ENCODE measurements at places on chromosomes 5 and 9.
A peak's percentile ranks its signal among the peaks of the same experiment; 100 is the strongest.

DNA sequence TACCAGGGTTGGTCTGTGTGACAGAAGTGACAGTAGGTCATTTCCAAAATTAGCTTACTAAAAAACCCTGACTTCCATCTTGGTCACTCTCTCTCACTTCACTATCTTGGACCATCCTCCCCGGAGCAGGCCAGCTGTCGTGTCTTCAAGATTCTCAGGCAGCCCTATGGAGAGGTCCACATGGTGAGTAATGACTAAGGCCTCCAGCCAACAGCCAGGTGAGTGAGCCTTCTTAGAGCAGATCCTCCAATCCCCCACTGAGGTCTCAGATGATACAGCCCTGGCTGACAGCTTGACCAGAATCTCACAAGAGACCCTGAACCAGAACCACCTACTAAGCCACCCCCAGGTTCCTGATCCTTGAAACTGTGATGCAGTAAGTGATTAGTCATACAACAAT lies 92.0 kb downstream of the DCP2 start:
- no peak for DNase-seq

- no peak for DNase-seq
Observed at GRCh38 chr5:143558048-143558447, 154.6 kb upstream of the NR3C1 start.

DNA sequence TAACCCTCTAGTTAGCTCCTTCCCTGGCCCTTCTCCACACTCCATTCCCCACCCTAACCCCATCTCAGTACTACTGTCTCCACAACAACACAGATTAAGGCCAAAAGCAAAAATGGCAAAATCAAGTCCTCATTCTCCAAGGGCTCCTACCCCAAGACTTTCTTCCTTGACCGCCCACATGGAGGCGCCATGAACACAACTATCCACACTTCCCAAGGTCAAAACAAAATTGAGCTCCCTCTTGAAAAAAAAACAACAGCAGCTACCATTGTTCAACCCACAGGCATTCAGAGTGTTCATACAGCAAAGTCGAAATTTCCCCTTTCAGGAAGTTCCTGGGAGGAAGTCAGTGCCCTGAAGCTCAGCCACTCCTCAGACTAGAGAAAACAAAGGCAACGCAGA lies 54.4 kb downstream of the GNAQ start:
- peak; percentile 67 for DNase-seq

- no peak for DNase-seq
Observed at GRCh38 chr5:63822614-63823013, 139.6 kb downstream of the HTR1A start.

- DNase-seq: no peak
Observed at GRCh38 chr5:159424123-159424522, 93.8 kb upstream of the IL12B start.

- no peak for DNase-seq
Observed at GRCh38 chr5:133933670-133934295, 34.6 kb downstream of the C5orf15 start.

GRCh38 chr9:129875181-129875611 lies 39.9 kb downstream of the USP20 start:
- DNase-seq: no peak

DNA sequence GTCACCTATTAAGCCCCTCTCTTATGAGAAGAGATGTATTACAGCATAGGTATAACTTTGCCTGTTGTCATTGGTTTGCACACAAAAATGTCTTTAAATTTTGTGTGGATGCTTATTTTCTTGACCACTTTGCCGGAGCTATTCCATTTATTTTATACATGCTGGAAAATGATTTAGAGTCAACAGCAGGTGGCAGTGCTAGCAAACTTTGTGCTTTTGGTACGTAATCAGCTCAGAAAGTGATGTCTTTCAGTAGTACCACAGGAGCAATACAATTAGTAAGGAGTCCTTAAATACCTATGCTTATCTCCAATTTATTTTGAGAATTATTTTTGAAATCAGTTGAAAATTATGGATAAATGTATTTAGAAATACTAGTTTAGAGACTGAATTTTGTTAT lies 19.8 kb upstream of the NUDT12 start:
- DNase-seq: no peak

GRCh38 chr9:113309204-113309813 lies 6.1 kb upstream of the RNF183 start:
- peak; percentile 13 for DNase-seq

DNA sequence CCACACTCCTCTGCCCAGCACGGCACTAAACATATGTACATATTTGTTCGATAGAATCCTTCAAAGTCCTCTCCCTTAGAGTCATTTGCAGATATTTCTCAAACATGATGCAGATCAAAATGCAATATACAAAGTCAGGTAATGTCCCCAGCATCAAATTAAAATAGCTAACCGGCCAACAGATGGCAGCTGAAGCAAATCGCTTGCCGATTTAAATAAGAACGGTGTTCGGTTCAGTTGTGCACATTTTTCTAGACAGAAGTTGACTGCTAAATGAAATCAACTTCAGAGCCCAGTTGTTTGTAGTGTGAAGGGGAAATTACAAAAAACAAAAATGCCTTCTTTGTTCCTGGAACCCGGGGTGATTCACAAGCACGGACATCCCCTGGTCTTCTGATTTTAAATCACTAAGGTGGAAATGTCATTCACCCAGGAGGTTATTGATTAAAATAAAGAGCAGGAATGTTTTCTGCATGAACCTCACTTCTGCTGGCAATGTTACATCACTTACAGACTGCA lies 219.2 kb downstream of the EBF1 start:
- no peak for DNase-seq

GRCh38 chr9:6413365-6414246 lies 607 bp downstream of the UHRF2 start:
- no peak for DNase-seq

DNA sequence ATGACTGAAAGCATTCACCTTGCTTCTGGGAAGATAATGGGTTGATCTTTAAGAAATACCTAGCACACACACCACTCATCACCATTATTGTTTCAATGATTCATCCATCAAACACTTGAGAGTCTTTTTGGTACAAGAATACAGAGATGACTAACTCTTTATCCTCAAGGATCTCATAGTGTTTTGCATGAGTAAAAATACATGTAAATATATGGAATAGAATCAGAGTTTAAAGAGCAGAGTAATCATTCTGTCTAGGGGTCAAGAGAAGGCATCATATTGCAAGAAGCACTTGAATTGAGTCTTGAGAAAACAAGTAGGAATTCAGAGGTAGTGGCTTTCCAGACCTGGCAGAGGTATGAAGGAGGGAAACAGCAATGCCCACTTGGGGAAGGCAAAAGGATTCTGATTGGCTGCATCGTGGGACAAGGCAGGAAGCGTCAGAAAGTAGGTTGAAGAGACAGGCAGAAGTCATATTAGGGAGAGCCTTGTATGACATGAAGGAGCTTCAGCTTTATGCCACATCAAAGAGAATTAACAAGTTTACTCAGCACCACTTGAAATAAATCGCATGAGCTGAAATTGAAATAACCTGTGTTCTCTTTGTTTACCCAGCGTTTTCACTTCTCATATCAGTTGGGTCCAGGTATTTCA lies 542.5 kb downstream of the TLE1 start:
- no peak for DNase-seq

DNA sequence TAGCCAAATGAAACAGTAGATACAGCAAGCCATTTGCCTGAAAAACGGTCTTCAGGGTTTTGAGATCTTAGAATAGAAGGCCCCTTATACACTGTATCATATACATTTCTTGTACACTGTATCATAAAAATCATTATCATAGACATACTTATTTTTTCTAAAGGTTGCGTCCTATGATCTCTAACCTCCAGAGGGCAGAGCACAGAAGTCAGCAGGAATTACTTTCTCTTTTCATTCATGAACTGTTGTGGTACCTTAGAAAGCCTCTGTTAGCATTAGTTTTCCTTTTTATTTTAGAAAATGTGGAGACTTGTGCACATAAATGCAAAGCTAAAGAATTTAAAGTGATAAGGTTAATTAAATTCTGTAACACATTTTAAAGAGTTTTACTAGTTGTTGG lies 115.4 kb downstream of the OXCT1 start:
- no peak for DNase-seq

- no peak for DNase-seq
Observed at GRCh38 chr5:38426986-38427950, 129.2 kb downstream of the LIFR start.

GRCh38 chr9:86356871-86357866 lies 3.0 kb upstream of the TUT7 start:
- no peak for DNase-seq

DNA sequence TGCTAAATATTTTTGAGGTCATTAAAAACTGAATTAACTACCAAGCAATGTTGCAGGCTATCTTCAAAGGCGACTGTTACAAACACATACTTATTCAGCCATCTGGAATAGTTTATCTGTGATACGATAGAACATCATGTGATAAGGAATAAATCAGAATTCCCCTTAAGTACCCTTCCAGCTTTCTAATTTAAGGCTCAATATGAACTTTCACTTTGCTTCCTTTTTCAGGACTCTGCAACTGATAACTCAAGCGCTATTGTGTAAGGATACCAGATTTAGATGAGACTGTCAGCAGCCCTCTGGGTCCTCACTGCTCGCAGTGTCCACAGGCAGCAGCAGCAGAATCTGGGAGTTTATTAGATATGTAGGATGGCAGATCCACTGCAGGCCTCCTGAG lies 416.3 kb downstream of the SPATA31D1 start:
- no peak for DNase-seq

GRCh38 chr5:20033881-20034280 lies 45.9 kb upstream of the CDH18 start:
- no peak for DNase-seq

- DNase-seq: no peak
Observed at GRCh38 chr5:50415912-50416311, 25.2 kb downstream of the EMB start.

DNA sequence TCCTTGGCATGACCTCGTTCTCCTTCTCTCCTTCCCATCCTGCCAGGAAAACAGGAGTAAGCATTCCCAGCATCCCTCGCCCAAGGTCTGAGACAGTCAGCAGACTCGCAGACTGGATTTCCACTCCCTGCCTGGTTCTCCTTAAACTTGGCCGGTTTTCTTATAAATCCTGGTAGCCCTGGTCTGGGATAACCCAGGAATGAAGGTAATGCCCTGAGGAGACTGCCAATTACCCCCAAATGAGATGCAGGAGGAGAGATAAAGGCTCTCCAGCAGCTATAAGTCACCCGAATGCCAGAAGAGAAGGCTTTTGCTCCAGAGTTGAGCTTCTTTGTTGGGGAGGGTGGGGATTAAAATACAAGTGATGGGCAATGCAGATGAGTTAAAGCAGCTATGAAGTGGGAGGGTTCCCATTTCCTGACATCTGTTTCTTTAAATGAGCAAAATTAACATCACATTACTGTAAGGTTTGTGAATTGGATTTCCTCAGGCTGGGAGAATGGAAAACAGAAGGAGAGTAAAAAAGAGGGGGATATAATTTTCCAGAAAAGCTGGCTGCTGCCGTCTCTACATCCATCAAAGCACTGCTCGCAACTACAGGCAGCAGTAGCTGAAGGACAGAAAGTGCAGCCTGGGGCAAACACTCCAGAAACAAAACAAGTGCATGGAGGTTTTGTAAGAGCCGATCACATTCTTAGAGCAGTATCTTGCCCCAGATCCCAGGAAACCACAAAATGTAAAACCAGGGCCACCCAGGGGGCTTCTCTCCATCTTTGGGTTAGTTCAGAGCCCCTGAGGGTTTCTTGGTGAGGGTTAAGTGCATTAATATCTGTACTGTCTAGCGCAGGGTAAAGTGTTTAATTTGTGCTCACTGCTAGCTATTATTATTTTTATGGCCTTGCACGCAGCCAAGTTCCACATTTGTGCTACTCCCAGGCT lies 177.6 kb upstream of the PANK3 start:
- no peak for DNase-seq

- DNase-seq: no peak
Observed at GRCh38 chr5:53291528-53291927, 182.0 kb upstream of the MOCS2 start.

DNA sequence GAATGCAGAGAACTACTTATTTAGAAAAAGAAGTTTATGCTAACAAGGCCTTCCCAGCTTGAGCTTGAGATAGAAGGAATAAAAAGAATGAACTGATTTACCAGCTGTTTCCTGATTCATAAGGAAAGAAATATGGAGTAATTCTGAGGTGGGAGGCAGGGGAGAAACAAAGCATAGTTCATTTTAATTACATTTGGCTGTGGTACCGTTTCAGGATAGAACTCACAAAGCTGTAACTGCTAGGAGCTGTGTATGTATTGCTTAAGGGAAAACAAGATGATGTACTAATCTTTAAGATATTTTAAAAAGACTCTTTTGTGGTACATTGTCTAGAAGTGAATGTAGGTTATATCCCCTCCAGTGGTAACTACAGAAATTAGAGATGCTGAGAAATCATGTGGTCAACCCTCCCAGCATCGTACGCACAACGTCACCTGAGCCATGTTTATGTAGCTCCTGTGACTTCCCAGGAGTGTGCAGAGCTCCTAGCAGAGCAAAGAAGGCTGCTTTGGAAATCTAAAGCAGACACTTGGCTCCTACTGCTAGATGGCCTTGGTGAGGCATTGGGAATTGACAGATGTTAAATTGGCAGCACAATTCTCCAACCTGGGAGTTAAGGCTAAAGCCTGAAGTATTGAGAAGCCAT lies 208.3 kb upstream of the VLDLR start:
- DNase-seq: no peak

DNA sequence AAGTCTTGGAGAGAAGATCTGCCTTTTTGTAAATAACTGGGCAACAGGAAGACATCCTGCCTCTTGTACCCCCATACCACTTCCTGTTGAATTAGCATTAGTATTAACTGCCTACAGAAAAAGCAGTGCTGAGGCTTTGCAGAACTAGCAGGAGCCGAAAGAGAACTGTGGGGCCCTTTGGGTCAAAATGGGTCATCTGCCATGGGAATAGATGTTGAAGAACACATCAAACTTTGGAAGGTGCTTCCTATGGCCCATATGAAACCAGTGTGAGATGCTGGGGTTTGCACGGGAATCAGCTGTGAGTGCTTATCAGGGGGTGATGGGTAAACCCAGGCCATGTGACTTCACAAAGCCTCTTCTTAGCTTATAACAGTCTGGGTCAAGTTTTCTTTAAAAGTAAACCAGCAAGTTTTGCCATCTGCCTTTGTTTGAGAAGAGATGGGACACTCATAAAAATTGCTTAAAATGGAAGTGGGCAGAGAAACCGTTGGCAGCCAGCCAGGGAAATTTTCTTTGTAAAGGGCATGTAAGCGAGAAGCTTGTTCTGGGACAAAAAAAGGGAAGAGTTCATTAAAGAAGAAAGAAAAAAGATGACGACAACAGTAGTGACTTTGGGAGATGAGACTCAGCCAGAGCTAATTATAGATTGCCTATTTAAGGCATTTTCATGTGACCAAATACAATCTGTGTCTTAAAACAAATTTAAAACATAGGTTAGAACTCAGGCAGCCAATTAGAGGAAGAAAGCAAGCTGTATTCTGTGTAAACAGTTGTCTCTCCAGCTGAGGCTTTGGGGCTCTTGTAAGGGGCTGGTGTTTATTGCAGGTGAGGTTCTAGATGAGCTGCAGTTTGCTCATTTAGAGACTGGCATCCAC lies 4.4 kb downstream of the SLC25A25 start:
- peak; percentile 56 for DNase-seq

GRCh38 chr5:137040024-137040423 lies 459.1 kb downstream of the SPOCK1 start:
- DNase-seq: no peak

- peak; percentile 84 for DNase-seq
Observed at GRCh38 chr9:114551750-114552685, 35.6 kb upstream of the ATP6V1G1 start.
